Activated T-cell treated with anti-CD3 and anti-CD28 coated beads, Interleukin-2, amount 50 U/mL, for 48 hours (primary cell): ENCODE measurements at places on chromosomes 5 and 9.

DNA sequence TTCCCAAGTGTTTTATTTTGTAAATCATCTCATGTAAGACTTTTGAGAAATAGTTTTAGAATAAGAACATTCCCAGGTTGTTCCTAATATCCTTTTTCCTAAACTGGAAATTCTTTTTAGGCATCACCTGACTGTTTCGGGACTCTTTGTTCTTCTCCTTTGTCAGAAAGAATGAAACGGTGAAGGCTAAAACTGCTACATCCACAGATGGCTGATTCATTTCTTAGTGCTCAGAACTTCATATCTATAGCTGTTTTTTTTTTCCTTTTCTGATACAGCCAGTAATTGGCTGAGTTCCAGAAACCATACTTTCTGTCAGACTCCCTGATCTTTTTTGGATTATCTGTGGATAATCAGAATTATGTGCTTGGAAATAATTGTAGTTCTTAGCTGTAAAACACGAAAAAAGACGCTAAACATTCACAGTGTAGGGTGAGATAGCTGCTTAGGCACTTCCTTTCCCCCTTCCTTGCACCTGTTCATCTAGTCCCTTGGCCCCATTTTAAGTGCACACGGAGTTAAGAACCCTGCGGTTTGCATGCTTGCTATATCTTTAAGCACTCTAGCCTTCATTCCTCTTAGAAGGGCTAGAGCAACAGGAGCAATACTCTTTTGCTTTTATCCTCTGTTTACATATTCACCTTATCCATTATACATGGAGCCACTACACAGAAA, 283.9 kb downstream of the PJA2 start:
- DNase-seq: no peak

- DNase-seq: no peak
Observed at GRCh38 chr5:55278778-55279177, 28.7 kb downstream of the DHX29 start.

GRCh38 chr9:98500337-98500919, 208.3 kb downstream of the GABBR2 start:
- no peak for DNase-seq

DNA sequence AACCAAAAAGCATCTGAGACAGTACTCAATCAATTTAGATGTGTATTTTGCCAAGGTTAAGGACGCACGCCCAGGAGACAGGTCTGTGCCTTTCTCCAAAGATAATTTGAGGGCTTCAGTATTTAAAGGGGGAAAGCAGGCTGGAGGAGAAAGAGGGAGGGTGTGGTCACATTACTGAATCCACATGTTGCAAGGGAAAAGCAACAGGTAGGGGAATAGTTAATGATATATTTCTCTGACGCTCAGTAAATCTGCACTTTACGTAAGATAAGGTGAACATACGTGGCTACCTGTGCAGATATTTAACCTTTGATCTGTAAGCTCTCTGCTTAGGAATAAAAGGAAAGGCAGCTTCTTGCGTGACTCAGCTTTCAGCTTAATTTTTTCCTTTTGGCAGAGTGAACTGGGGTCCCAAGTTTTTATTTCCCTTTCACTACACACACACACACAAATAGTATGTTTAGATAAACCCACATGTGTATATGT, 443.4 kb downstream of the NTRK2 start:
- DNase-seq: no peak

- peak; percentile 63 for DNase-seq
Observed at GRCh38 chr5:52787600-52788504, at the start of the genes ITGA1 and PELO. Gene ITGA1 (plus strand): TSS chr5:52787916. CDS start chr5:52788354, 438 bp downstream. Gene PELO (plus strand): TSS chr5:52787916. CDS start chr5:52800395, 12,479 bp downstream.

GRCh38 chr9:97665742-97666141, 31.4 kb downstream of the XPA start:
- DNase-seq: no peak

DNA sequence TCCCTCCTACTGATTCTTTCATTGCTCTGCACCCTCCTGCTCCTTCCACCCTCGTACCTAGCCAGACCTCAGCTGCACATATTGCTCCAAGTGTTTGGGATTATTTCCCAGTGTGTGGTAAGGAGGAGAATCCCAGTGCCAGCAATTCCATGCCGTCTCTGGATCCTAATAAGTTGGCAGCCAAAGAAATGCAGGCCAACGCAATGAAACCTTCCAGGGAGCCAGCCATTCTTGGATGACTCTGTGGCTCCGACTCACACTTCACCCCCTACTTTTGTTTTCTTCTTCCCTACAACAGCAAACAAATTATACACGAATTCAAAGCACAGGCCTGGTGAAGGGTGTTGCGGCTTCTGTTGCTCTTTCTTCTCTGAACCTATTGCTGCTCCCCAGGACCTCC, 82.5 kb upstream of the SLC1A3 start:
- DNase-seq: no peak

- DNase-seq: no peak
Observed at GRCh38 chr9:114448706-114449105, 56.6 kb downstream of the WHRN start.

GRCh38 chr9:133269537-133270362, 5.3 kb downstream of the ABO start:
- DNase-seq: no peak

DNA sequence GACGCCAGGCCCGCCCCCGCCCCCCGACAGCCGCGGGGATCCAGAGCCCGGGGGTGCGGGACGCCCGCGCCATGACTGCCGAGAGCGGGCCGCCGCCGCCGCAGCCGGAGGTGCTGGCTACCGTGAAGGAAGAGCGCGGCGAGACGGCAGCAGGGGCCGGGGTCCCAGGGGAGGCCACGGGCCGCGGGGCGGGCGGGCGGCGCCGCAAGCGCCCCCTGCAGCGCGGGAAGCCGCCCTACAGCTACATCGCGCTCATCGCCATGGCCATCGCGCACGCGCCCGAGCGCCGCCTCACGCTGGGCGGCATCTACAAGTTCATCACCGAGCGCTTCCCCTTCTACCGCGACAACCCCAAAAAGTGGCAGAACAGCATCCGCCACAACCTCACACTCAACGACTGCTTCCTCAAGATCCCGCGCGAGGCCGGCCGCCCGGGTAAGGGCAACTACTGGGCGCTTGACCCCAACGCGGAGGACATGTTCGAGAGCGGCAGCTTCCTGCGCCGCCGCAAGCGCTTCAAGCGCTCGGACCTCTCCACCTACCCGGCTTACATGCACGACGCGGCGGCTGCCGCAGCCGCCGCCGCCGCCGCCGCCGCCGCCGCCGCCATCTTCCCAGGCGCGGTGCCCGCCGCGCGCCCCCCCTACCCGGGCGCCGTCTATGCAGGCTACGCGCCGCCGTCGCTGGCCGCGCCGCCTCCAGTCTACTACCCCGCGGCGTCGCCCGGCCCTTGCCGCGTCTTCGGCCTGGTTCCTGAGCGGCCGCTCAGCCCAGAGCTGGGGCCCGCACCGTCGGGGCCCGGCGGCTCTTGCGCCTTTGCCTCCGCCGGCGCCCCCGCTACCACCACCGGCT, 1.0 kb downstream of the FOXE1 start:
- DNase-seq: peak; percentile 77

DNA sequence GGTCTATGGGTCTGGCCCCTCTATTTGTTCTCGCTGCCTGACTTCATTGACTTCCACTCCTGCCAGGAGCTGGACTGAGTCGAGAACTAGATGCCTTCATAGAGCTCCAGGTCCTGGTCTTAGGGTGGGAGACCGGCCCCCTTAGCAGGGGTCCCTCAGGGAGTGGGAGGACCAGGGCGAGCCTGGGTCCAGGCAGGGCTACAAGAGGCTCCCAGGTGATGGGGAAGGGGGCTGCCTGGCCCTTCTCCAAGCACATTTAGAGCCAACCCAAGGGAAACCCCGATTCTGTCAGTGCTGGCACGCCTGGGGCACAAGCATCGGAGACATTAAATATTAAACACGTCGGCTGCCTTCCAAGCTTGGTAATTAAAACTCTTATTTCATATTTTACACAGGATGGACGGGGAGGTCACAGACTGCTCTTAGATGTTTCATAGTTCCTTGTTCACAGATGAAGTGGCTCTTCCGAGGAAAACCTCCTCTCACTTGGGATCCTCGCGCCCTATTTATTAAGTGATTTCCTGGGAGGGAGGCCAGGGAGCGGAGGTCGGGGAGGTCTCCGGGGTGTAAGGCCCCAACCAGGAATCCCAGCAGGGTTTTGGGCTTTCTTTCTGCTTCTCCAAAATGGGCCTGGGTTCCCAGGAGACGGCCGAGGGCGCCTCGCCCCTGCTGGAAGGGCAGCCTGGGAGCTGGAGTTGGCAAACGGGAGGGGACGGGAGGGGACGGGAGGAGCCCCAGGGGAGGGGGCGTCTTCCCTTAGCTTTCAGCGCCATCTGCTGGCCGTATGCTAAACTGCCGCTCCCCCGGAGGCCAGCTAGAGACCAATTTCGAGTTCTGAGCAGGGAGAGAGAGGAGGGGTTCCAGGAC, 23.4 kb upstream of the ZBTB43 start:
- peak; percentile 88 for DNase-seq

GRCh38 chr9:131167936-131168335, 42.5 kb downstream of the NUP214 start:
- no peak for DNase-seq

- no peak for DNase-seq
Observed at GRCh38 chr9:135582541-135582940, 21.0 kb downstream of the PAEP start.

- DNase-seq: no peak
Observed at GRCh38 chr9:31492229-31492628, 892.2 kb upstream of the ACO1 start.

- DNase-seq: no peak
Observed at GRCh38 chr9:3018691-3019230, 174.9 kb upstream of the PUM3 start.

- DNase-seq: no peak
Observed at GRCh38 chr5:170486371-170486770, 17.4 kb upstream of the KCNIP1 start.
